ENCODE measurements at places on chromosomes 7 and 10.
A peak's percentile ranks its signal among the peaks of the same experiment; 100 is the strongest.

GRCh38 chr7:80873140-80873539 lies 45.7 kb downstream of the SEMA3C start:
- no peak for DNase-seq

DNA sequence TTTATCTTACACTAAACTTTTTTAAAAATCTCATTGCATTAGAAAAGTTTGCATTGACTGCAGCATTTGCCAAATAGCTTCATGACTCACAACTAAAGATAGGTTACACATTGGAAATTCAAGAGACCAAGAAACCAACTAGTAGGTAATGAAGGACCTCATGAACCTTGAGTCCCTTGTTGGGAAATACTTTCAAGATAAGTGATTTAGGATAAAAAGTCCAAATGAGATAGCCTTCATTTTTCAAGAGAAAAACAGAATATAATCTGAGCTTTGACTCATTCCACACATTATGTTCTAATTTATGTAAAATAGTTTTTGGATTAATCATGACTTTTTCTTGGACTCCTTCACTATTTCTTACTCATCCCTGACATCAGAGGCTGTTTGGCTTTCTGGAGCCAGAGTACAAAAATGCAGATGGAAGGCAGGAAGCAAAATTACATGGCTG lies 13.1 kb upstream of the LIPF start:
- no peak for DNase-seq

- no peak for DNase-seq
Observed at GRCh38 chr10:105706281-105707026, 1065.4 kb downstream of the SORCS3 start.

- DNase-seq: no peak
Observed at GRCh38 chr10:124724279-124725027, 19.7 kb downstream of the FAM53B start.

- DNase-seq: no peak
Observed at GRCh38 chr7:152664636-152665035, 11.3 kb downstream of the XRCC2 start.

GRCh38 chr7:166338-167060 lies 25.9 kb upstream of the FAM20C start:
- DNase-seq: peak; percentile 35

GRCh38 chr7:95027234-95027872 lies 120.0 kb downstream of the PPP1R9A start:
- no peak for DNase-seq

GRCh38 chr10:102644646-102645387 lies 538 bp downstream of the TRIM8 start:
- peak; percentile 93 for DNase-seq

DNA sequence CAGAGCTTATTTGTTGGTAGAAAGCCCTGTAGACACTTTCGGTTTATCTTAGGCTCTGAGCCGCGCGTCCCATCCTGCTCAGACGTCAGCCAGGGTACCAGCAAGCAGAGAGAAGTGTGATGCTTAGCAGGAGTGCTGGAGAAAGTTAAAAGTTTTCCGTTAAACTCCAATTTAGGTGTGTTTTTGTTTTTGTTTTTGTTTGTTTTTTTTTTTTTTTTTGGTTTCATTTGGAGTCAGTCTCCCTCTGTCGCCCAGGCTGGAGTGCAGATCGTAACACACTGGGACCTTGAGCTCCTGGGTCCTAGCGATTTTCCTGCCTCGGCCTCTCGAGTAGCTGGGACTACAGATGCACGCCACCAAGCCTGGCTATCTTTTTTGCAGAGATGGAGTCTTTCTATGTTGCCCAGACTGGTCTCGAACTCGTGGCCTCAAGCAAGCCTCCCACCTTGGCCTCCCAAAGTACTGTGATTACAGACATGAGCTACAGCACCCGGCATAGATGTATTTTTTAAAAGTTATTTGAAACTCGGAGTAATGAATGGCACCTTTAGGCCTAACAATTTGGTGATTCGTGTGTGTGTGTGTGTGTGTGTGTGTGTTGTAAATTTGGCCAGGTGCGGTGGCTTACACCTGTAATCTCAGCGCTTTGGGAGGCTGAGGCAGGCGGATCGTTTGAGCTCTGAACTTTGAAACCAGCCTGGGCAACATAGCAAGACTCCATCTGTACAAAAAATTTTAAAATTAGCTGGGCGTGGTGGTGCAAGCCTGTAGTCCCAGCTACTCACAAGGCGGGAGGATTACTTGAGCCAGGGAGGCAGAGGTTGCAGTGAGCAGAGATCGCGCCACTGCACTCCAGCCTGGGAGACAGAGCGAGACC lies 1.3 kb upstream of the HIP1 start:
- DNase-seq: no peak

DNA sequence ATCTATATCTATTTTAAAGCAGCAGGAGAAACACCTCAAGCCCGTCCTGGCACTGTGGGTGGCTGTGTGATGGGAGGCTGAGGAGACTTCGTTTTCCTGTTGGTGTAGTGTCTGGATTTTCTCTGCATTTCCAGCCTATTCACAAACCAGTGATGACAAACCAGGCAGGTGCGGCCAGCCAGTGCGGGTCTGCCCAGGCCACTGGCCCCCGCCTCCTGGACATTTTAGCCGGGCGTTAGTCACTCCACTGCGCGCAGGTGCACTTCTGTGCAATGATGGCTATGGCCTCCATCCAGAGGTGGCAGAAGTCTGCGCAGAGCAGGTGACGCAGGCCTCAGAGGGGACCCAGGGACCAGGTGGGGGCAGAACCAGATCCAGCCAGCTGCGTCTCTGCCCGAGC lies 64.9 kb upstream of the PITRM1 start:
- DNase-seq: no peak

- no peak for DNase-seq
Observed at GRCh38 chr7:20647908-20648776, 32.7 kb downstream of the ABCB5 start.

GRCh38 chr7:23065974-23066373 lies 39.6 kb upstream of the KLHL7 start:
- DNase-seq: no peak

GRCh38 chr10:19659920-19660655 lies 156.1 kb upstream of the PLXDC2 start:
- DNase-seq: no peak

DNA sequence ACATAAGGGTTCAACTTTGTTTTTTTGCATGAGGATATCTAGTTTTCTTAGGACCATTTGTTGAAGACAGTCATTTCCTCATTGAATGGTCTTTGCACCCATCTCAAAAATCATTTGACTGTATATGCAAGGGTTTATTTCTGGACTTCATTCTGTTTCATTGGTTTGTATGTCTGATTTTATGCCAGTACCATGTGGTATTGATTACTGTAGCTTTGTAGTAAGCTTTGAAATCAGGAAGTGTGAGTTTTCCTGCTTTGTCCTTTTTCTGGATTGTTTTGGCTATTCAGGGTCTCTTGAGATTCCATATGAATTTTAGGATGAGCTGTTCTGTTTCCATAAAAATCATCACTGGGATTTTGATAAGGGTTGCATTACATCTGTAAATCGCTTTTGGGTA lies 63.9 kb downstream of the SND1 start:
- no peak for DNase-seq

DNA sequence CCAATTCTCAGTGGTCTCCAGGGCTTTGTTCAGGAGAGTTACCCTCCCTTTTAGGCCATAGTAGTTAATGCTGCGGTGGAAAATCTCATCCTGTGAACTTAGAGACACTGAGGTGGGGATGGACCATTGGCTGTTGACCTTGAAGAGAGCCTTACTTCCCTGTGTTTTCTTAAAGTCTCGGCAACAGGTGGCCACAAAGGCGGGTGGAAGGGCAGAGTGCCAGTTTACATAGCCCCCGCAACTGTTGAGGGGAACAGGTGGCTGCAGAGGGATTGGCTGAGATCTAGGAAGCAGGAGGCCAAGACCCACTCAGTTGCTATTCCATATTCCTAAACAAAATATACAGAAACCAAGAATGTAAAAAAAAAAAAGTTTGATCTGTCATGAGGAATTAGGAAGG lies 160.6 kb downstream of the ST7 start:
- DNase-seq: no peak

DNA sequence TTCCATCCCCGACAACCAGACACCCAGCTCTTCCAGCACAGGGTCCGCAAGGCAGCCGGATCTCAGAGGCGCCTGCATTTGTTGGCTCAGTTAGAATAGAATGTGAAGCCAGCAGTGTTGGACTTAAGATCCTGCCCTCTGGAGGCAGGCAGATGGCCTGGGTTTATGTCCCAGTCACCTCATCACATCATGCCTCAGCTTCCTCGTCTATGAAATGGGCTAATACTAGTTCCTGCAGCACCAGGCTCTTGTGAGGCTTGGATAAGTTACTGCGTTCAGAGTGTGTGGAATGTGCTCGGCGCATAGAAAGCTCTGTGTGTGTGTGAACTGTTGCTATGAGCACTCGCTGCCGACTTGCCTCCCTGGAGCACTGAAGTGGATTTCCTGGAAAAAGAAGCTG lies 202.5 kb upstream of the GPR26 start:
- no peak for DNase-seq

- DNase-seq: no peak
Observed at GRCh38 chr7:130379532-130379920, 768 bp upstream of the CPA1 start.

GRCh38 chr10:22682237-22683139 lies 31.9 kb downstream of the PIP4K2A start:
- DNase-seq: no peak

DNA sequence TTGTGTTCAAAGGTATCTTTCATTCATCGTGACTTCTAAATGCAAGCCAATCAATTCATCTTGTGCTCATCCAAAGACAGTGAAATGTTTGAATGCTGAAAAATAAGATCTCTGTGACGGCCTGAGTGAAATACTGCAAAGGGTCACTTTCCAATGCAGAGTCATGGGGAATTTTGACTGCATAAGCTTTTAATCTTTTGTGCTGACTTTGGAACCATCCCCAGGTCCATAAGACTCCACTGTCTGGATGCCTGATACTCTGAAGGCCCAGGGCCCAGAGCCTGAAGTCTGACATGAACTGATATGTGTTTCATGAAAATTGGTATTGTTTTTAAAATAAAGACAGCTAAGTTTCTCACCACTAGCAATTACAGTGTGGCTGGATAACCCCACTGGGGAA lies 39.0 kb downstream of the PPP1R3C start:
- no peak for DNase-seq

GRCh38 chr7:149731207-149731955 lies 42.0 kb downstream of the ZNF467 start:
- DNase-seq: no peak

- DNase-seq: no peak
Observed at GRCh38 chr7:149831741-149832219, 6.4 kb upstream of the ZNF862 start.

DNA sequence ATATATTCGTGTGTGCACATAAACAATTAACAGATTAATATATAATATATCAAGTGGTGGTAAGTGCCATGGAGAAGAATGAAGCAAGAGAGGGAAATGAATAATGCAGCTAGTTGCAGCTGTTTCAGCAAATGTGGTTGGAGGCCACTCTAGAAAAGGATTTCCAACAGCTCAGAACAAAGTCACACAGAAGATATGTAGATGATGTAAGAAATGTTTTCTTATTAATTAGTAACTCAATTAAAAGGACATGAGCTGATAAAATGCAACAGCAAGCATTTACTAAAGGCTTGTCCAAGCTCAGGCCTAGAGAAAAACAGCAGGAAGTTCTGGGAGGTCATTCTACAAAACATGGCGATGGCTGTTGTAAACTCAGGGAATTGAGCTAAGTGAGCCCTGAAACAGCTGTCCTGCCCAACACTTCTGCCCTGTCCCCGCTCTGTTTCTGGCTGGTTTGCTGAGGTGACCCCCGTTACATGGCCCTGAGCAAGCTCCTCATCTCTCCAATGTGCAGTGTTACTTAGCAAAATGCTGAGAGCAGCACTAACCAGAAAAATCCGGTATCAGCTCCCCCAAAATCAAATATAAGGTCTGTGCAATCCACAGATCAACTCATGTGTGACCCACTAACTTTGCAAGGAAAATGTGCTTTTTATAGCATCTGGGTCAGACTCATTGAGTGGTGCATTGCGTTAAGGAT lies 23.4 kb upstream of the C10orf67 start:
- DNase-seq: no peak

DNA sequence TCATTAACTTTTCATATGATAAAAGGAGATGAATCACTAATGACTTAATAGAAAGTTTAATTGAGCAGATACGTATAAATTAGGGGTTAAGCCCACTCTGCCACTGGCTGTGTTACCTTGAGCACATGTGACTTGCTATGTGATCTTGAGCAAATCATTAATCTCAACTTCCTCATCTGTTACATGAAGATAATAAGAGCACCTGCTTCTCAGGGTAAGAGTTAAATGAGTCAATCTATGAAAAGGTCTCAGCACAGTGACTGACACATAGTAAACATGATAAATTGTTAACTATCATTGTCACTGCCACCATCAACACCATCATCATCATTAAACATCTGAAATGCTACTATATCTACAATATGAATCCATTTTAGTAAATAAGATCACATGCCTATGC lies 110.8 kb downstream of the TPK1 start:
- no peak for DNase-seq

GRCh38 chr7:40793132-40793531 lies 658.3 kb downstream of the SUGCT start:
- DNase-seq: no peak

GRCh38 chr7:26192485-26193087 lies 8.0 kb downstream of the HNRNPA2B1 start:
- DNase-seq: no peak

- no peak for DNase-seq
Observed at GRCh38 chr10:35559416-35559815, 45.7 kb upstream of the GJD4 start.

DNA sequence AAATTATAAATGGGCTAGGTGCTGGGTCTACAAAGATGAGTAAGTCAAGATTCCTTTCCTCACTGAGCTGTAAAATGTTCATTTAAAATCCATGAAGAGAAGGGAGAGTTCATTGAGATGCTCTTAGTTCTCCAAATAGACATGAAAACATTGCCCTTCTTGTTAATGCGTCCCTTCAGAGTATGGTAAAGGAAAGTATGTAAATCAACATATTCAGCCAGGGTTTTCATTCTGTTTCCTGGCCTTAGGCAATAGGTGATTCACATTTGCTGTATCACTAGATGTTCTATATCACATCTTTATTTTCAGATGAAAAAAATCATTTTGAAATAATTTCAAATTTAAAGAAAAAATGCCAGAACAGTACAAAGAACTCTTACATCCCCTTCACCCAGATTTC lies 5.4 kb downstream of the ANKIB1 start:
- no peak for DNase-seq

- peak; percentile 73 for DNase-seq
Observed at GRCh38 chr10:133357285-133358161, at the start of gene FUOM. FUOM (minus strand) TSS chr10:133358019; CDS start chr10:133358007, 12 bp downstream.

GRCh38 chr10:59109826-59110225 lies 66.6 kb upstream of the PHYHIPL start:
- DNase-seq: no peak

DNA sequence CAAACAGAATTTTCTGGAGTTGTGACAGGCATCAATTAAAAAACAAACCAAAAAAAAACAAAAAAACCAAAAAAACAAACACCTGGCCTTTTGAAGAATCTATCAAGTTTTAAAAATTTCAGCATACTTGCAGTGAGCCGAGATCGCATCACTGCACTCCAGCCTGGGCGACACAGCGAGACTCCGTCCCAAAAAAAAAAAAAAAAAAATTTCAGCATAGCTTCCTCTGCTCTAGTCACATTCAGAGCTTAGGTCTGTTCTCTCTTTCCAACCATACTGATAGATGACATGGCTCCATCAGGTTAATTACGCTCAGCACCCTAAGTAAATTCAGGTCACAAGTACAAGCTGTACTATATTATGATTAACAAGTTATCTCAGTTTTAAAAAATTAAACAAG lies 3.1 kb downstream of the KBTBD2 start:
- DNase-seq: no peak
